ENCODE measurements at places on chromosomes 1 and 21. TPM values are rescaled to one million over a fixed set of nuclear protein-coding genes. Genes with fewer than 3 reads are reported as not detected.

GRCh38 chr1:165856021-165856420 is 28.6 kb downstream of the UCK2 start:
- no peak for DNase-seq

DNA sequence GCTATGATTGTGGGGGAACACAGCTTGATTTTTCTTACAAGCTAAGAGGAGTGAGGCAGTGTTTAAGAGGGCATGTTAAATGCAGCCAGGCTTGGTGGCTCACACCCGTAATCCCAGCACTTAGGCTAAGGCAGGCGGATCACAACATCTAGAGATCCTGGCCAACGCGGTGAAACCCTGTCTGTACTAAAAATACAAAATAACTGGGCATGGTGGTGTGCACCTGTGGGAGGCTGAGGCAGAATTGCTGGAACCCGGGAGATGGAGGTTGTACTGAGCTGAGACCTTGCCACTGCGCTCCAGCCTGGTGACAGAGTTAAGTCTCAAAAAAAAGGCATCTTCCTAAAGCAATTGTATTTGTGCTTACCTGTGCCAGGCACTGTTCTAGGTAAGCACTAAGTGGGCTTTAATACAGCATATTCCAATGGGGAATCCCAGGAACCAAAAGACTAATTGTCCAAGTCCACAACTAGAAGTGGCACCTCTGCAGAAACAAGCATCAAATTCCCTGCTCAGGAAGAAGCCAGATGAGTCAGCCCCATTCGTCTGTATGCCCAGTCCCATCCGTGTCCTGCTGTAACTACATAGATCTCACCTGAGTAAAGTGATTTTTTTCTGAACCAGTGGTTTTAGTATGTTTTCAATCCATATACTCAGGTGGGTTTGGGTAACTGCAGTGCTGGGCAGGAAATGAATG is 4.6 kb downstream of the RCC1 start:
- DNase-seq, result no peak

DNA sequence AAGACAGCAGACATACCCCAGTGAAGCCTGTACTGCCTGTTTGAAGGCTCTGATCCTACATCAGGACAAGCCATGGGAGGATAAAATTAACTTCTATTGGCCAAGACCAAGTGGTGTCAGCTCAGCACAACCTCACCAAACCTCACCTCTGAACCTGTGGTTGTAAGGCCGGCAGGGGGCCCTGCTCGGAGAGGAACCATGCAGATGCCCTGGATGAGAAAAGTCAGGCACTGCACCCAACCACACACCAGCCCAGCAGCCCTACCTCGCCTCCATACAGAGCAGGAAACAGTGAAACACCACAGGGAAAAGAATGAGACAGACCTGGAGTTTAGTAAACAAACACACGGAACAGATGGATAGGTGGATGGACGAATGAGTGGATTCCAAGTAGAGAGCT is 70.0 kb upstream of the PAX7 start:
- no peak for DNase-seq

GRCh38 chr1:111631502-111631901 is 11.9 kb downstream of the RAP1A start:
- DNase-seq, result no peak

DNA sequence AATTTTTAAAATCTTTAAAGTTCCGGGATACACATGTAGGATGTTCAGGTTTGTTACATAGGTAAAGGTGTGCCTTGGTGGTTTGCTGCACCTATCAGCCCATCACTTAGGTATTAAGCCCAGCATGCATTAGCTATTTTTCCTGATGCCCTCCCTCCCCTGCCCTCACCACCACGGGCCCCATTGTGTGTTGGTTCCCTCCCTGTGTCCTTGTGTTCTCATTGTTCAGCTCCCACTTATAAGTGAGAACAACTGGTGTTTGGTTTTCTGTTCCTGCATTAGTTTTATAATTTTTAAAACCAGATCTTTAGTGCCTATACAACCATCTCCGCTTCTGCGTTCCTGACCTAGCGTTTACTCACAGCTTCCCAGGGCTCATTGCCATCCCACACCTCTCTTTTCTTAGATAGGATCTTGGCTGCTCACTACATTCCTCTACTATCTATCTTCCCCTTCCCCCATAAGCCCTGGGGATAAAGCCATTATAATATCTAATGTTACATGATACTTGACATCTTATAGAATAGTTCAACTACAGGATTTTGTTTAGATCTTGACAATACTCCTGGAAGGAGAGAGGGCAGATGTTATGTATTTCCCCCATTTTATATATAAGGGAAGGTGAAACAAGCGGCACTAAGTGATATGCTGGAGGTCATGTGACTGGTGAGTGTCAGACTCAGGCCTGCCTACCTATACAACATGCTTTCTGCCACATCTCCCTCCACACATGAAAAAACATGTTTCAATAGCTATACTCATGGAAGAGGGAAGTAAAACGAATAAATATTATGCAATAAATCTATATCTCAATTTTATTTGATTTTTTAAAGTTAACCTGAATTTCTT is 52.3 kb upstream of the DNAJC6 start:
- no peak for DNase-seq

DCST1 gene
- polyA plus RNA-seq, result not detected

Data from CD14-positive monocyte (primary cell).